ENCODE measurements at places on chromosomes 7 and 10.

DNA sequence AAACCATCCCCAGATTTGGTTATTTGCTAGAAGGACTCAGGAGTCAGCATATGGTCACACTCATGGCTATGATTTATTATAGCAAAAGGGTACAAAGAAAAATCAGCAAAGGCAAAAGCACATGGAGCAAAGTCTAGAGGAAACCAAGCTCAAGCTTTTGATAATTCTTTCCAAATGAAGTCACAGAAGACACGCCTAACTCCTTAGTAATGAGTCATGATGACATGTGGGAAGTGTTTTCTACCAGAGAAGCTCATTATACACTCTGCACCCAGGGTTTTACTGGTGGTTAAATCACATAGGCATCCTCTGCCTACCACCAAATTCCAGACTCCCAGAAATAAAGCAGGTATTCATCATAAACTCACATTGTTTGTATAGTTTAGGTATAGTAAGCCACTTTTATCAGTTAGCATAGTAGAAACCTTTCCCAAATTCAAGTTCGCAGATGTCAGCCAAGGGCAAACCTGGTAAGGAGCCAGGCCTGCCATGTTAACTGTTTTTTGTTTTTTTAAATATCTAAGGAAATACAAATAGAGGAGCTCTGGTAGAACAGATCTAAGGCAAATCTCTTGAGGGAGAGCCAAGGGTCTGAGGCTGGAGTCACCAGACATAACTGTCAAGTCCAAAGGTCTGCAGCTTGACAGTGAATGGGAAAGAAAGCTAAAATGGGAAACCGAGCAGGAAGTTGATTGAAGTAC, 15.4 kb upstream of the HIBADH start:
- DNase-seq: no peak

GRCh38 chr10:46234026-46234425, 52.8 kb upstream of the ANTXRL start:
- no peak for DNase-seq

- DNase-seq: no peak
Measured at GRCh38 chr7:151114151-151115090, 28.1 kb downstream of the AGAP3 start.

GRCh38 chr7:51000956-51001355, 218.3 kb upstream of the GRB10 start:
- no peak for DNase-seq

GRCh38 chr7:29955799-29956486, 33.7 kb downstream of the SCRN1 start:
- no peak for DNase-seq

GRCh38 chr10:97548828-97549455, 23.6 kb upstream of the ANKRD2 start:
- DNase-seq: no peak

GRCh38 chr7:101238226-101239182, 902 bp upstream of the CLDN15 start:
- no peak for DNase-seq

- DNase-seq: no peak
Measured at GRCh38 chr7:85736085-85736484, 549.2 kb upstream of the SEMA3D start.

DNA sequence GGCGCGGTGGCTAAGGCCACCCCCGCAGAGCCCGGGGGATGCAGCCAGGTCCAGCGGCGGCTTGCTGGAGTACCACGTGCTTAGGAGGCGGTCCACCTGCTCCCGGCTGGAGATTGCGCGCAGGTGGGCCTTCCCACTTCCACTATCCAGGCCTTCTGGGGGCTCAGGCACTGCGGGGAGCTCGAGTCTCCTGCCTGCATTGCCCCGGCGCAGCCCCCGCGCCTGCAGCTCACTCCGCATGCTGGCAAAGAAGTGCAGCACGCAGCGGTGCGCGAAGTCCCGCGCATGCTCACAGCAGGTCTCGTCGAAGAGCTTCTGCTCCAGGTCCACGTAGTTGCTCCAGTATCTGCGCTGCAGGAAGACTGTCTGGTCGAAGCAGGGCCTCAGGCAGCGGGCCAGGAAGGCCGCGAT, 5.8 kb downstream of the CALHM3 start:
- no peak for DNase-seq

DNA sequence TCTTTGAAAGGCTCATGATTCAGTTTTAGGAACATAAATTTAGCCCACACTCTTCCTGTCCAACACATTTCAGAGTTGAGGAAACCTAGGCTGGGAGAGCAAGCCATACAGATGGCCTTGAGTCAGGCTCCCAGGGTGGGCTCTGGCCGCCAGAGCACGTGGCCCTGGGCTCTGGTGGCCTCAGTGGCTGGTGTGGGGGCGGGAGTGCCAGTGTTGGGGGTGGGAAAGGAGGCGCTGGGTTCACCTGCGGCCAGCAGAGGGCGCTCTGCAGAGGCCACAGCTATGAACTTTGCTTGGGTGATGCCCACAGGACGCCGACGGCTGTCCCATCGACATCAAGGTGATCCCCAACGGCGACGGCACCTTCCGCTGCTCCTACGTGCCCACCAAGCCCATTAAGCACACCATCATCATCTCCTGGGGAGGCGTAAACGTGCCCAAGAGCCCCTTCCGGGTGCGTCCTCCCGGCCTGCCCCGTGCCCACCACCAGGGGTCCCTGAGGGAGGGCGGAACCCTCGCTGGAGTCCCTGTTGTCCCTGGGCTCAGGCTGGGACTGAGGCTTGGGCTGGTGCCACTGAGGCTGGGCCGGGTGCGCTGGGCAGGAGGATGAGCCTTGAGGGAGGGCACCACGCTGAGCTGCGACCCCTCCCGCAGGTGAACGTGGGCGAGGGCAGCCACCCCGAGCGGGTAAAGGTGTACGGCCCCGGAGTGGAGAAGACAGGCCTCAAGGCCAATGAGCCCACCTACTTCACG, 11.9 kb downstream of the FLNC start:
- no peak for DNase-seq

- DNase-seq: no peak
Measured at GRCh38 chr10:49177391-49178355, 10.5 kb downstream of the TMEM273 start.

DNA sequence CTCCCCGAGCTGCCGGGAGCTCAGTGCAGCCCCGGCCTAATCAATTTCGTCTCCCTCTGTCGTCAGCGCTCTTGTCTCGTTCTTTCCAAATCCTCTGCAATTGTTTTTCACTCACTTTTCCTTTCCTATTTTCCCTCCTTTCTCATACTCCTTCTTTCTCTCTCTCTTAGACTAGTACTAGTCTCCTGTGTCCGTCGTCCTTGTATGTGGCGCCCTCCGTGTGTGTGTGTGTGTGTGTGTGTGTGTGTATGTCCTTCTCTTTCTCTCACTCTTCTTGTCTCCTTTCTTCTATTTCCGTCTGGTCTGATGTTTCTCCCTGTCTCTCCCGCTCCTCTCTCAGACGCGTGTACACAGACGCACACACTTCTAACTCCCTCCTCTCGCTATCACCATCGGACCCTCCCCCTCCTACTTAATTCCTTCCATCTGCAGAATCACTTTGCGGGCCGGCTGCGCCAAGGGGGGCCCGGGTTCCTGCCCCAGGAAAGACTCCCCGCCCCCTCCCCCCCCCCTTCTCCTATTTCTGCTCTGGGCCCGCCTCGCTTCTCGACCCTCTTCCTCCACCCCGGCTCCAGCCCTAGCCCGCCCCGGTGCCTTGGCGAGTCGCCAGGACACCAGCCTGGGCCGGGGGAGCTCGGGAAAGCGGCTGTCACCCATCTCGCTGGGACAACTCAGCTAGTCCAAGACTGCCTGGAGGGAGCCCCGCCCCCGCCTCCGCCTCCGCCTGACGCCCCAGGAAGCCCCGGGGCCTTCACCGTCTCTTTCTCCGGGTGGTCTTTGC, 743 bp upstream of the ZCCHC24 start:
- no peak for DNase-seq

- no peak for DNase-seq
Measured at GRCh38 chr7:133030346-133030745, 51.5 kb downstream of the CHCHD3 start.

DNA sequence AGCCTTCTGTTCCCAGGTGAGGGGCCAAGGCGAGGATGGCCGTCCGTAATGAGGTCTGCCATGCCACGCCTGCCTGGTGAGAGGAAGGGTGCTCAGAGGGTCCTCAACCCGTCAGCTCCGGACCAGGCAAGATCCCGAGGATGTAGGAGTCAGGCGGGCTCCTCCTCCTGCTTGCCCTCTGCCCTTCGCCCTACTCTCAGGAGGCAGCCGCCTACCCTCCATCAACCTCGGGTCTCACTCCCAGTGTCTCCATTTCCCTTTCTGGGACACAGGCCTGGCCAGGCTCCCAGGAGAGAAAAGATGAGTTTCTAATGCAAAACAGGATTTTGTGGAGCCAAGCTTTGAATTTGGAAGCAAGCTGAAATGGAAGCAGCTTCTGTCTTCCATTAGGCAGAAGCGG, 184.0 kb downstream of the PTPN20 start:
- no peak for DNase-seq

DNA sequence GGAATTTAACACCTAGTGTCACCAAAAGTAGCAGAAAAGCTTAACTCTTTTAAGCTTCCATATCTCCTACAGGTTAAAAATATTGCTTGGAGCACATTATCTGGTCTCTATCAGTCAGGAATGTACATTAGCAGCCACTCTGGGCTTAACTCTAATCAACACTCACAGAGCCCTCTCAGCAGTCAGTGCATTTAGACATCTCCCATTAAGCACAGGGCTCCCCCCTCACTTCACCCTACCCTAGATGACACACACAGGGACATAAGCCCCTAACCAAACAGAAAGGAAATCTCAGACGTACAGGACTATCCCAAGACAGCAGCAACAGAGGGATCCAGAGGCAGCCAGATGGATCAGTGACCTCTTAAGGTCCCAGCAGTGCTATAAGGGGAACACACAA, 26.4 kb downstream of the FBXW4 start:
- no peak for DNase-seq

DNA sequence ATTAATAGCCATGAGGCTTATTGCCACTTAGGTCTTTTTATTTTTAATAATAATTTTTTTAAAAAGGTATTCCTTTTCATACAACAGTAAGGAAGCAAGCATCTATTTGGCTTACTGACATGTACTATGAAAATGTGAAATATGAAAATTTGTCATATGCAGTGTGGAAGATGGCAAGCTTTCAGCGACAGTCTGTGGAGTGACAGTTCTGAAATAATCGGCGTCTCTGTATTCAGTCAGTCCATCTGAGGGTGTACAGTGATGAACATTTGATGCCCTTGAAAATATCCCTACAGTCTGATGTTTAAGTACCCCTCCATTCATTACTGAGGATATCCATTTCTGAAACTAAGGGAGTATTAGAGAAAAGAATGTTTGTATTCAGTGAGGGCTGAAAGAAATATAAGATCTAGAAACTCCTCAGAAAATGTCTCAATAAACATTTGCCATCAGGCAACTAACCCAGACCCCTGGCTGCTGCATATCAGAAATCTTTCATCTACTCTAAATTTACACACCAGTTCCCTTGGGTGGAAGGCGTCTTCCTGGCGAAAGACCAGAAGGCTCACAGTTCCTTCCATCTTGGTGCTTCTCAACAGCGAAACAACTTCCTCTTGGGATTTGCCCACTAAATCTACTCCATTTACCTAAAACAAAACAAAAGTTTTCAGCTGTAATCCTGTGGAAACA, 440.6 kb downstream of the PARD3 start:
- DNase-seq: no peak

GRCh38 chr10:32419615-32420014, 26.3 kb upstream of the CCDC7 start:
- DNase-seq: no peak

DNA sequence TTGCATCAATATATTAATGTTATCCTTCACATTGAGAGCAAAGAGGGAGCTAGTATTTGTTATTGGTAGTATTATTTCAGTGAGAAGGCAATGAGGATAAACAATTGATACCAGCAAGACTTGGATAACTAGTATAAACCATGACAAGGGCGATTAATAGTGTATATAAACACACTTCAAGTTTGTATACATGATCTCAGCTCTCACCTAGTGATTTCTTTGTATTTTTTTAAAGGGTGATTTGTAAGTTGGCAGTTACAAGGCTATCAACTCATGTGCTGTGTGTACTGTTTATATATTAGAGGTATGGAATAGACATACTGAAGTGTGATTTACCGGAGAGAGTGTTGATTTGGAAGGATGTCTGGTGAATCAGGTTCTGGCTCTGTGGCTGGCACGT, 88.0 kb downstream of the SNX10 start:
- DNase-seq: peak; percentile 23

GRCh38 chr7:87028636-87029035, 30.8 kb downstream of the ELAPOR2 start:
- no peak for DNase-seq

- no peak for DNase-seq
Measured at GRCh38 chr7:44403775-44404174, 78.4 kb upstream of the CAMK2B start.

DNA sequence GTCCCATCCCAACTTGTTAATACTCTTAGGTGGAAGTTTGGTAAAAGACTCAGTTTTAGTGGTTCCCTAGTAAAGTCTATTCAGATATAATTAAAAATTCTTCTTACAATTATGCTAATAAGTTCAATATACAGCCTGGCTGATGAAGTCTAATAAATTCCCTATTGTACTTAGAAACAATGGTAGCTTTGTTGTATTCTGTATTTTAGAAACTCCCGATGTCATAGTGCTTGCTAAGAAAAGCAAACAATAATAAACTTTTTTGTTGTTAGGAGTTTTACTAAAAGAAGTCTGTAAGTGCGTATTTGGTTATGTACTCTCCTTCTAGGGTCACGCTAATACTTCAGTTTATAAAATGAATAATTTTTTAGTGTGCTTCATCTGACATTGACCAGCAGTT, 206.8 kb downstream of the VTI1A start:
- DNase-seq: no peak

- no peak for DNase-seq
Measured at GRCh38 chr7:132116369-132116768, 459.9 kb downstream of the PLXNA4 start.

DNA sequence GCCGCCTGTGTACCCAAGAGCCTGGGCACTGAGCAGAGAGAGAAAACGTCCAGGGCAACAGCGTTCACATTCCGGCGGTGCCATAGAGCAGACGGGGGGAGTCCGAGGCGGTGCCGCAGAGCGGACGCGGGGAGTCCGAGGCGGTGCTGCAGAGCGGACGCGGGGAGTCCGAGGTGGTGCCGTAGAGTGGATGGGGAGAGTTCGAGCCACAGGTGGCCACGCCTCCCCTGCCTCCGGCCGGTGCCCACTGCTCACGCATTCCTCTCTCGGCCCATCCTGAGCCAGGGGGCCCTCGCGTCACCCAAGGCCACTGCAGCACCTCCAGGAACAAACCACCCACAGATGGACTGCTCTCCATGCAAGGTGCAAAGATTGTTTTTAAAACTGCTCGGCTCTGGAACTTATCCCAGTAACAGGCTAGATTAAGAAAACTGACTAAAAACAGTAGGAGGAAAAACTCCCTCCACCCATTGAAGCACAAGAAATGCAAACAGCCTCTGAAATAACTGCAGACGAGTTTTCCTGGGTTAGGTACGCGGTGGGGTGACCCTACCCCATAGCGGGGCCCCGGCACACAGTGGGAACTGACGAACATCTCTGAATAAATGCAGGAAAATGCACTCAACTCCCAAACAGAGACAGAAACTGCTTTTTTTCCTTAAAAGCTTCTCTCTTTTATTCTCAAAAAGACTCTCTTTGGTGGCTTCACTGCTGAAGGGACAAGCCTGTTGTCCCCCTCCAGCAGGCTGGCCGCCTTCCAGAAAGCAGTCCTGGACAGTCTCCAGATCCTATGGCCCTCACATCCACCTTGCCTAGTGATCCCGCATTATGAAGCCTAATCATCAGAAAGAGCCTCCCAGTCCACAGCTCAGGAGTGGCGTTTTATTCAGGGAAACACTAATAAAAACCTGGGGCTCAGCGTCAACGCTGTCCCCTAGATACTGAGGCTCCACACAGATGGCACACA, 55.9 kb downstream of the DIP2C start:
- DNase-seq: no peak
